Activated CD4-positive, alpha-beta T cell treated with anti-CD3 and anti-CD28 coated beads, Interleukin-2, amount 50 U/mL, for 16 hours (primary cell): ENCODE measurements at places on chromosomes 2 and 18.

- no peak for DNase-seq
Observed at GRCh38 chr2:196511258-196512168, 128.0 kb upstream of the CCDC150 start.

- DNase-seq = peak; percentile 69
Observed at GRCh38 chr2:128623776-128624761, 305.4 kb upstream of the HS6ST1 start.

DNA sequence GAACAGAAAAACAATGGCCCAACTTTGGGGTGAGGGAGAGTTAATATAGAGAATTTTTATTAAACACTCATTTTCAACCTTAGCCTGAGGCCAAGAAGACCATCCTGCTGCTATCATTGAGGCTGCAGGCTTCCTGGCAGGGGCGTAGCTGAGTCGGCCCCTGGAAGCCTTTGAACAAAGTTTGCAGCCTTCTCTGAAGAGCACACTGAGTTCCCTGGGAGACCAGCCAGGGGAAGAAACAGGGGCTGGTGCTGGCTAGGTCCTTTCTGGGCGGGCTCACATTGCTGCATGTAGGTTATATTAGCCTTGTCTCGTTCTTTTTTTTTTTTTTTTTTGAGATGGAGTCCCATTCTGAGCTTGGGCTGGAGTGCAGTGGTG is 126.8 kb upstream of the HS6ST1 start:
- DNase-seq = no peak

- DNase-seq = peak; percentile 29
Observed at GRCh38 chr2:29841386-29842004, 79.9 kb downstream of the ALK start.

DNA sequence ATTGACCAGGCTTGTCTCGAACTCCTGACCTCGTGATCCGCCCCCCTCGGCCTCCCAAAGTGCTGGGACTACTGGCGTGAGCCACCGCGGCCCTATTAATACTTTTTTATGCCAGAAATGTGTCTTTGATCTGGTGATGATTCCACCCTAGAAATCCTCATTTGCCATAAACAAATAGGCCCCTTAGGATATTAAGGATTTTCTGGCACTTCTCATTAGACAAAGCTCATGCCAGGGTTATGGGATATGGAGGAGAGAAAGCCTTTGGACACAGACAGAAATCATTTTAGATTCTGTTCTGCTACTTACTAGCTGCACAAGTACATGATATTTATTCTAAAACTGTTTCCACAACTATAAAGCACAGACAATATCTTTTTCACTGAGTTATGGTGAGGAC is 24.1 kb downstream of the SLC40A1 start:
- DNase-seq = no peak

DNA sequence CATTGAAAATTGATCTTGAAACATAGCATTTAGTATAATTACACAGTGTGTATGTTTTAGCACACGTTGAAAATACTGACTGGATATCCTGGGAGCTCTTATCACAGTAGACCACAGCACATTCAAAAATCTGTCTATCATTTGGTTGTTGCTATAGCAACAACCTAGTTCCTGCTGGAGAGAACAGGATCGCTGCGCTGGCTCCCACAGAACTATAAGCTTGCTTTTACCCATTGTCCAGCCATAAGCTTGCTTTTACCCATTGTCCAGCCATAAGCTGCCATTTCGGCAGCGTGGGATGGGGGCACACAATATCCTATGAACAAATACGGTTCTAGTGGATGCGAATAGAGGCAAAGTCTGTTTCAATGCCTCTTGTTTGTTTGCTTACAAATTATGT is 70.4 kb upstream of the ST6GAL2 start:
- no peak for DNase-seq

- no peak for DNase-seq
Observed at GRCh38 chr2:70400539-70400938, 98.7 kb upstream of the FAM136A start.
